ENCODE measurements at places on chromosomes 6 and 20.

- DNase-seq: no peak
These were observed 61.2 kb upstream of the CDYL start for GRCh38 chr6:4714961-4715501.

DNA sequence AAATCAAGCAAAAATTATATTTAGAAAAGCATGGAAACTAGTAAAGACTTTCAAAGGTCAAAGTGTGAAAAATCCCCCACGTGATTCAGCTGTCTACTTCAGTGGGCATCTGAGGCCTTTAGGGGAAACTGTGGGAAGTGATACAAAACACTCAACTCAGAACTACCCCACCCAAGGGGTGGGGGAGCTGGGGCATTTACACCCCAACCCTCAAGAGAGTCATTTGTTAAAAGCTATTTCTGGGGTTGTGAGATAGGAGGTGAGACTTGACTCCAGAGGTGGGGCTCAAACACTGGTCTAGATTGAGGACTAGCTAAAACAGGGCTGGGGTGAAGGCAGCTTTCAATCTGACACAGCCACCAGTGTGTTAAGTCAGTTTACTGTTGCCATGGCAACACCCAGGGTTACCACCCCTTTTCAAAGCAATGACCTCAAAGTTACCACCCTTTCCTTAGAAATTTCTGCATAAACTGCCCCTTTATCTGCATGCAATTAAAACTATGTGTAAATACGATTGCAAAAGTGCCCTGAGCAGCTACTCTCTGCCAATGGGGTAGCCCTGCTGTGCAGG, 9.9 kb upstream of the GTSF1L start:
- DNase-seq: no peak

DNA sequence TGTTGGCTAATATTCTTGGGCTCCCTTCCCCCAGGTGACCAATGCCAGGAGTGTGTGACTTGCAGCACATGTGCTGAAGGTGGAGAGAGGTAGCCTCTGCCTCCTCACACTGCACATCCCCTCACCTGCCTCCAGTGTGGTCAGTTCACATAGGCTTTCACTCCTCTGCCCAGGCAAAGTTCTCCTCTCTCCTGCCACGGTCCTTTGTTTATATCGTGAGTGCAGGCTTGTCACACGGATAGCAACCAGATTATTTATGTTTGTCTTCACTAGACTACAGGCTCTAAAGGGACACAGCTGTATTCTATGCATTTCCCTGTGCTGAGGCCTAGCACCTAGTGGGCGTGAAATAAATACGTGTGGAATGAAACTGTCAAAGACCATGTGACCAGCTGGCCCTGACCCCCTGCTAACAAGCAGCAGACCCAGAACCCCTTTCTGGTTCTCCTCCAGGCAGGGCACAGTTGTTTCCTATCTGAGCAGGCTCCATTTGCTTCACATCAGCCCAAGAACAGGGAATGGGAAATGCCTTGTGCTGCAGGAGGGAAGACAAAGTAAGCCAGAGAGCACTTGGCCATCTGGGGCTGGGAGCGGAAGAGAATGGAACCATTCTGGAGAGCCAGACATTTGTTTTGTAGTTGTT, 42.3 kb downstream of the UNC5CL start:
- no peak for DNase-seq

DNA sequence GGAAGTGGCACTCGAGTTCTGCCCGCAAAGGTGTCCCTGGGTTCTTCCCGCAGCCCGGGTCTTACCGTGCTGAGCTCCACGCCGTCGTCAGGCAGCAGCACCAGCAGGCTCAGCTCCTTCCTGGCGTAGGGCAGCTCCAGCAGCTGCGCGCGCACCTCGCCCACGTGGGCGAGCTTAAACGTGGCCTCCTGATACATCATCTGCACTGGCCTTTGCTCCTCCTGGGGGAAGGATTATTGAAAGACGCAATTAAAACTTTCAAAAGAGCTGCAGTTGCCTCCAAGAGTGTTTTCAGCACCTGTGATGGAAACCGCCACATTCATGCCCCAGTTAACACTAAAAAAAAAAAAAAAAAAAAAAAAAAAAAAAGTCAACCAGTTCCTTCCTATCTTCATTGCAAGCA, 11.3 kb downstream of the SERPINB9 start:
- DNase-seq: no peak

- no peak for DNase-seq
These were observed 529.5 kb downstream of the PRKN start for GRCh38 chr6:162198076-162198475.

Measured in HAP-1 (cell line).